ENCODE measurements at places on chromosomes 3 and 15.

DNA sequence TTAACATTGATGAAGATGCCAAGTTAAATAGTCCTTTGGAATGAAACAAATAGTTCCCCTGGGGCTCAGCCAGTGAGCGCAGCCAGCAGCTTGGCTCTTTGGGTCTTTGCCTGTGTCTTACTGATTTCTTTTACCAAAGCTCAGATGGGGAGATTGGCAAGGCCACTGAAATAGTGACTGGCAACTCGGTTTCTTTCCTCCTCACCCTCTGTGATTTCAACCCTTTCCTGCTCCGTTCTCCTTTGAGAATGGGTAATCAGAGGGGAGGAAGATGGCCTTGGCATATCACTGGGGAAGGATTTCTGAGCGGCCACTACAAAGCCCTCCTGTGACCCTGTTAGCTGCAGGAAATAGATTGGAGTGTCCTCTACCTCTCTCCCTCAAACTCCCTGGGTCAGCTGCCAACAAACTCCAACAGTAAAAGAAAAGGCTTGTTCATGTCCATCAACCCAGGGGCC lies 337.1 kb upstream of the LRRFIP2 start:
- no peak for DNase-seq

DNA sequence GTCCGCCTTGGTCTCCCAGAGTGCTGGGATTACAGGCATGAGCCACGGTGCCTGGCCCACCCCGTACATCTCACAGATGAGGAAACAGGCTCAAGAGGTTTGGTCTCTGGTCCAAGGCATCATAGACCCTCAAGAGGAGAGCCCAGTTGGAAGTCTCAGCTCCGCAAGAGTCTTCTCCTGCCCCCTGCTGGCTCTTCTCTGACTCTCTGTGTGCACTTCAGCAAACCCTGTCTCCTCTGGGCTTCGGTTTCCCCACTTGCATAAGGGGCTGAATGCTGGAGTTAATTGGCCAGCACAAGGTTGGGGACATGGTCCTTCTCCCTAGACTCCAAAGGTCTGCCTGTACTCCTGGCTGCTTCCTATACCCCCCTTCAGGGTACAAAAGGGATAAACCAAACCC lies 3.9 kb downstream of the MST1R start:
- peak; percentile 18 for DNase-seq

DNA sequence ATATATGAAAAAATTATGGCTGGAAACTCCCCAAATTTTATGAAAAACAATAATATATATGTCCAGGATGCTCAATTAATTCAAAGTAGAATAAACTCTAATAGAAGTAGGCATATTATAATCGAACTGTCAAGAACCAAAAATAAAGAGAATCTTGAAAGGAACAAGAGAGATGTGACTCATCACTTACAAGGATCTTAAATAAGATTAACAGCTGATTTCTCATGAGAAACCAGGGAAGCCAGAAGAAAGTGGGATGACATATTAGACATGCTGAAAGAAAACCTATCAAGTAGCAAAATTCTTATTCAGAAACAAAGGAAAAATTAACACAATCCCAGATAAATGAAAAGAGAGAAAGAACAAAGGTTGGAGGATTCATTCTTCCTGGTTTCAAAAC lies 66.8 kb downstream of the FAIM start:
- no peak for DNase-seq

DNA sequence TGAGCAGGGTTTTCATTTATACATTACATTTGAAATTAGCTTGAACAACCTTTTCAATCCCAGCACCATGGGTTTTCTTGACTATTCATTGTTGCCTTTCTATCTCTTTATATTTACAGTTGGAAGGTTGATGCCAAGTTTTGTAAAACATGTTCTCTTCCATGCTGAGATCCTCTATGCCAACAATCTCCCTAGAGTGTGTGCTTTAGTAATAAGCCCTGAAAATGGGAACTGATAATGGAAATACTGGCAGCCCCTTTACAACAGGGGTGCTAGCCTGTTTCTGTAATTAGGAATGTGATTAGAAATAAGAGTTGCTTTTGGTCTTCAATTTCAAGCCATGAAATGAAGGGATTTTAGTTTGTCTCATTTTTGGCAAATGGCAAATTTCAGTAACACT lies 239.9 kb upstream of the NAALADL2 start:
- no peak for DNase-seq

GRCh38 chr3:168088106-168088720 lies 7.5 kb downstream of the GOLIM4 start:
- DNase-seq, result no peak

DNA sequence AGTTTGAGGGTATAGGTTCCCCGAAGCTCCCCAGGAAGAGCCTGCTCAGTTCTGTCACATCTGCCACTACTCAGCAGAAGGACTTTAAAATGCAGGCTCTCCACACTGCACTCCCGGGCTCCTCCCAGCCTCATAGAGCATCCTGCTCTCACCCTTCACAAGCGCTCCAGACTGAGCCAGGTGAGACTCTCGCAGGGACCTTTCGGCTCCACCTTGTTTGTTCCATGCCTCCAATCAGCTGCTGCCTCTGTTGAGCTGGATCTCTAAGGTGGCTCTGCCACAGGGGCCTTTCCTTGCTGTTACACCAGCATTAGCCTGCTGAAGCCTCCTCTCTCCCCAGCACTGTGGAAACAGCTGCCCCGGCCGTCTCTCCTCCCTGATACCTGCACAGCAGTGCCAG lies 56.1 kb downstream of the SLCO3A1 start:
- no peak for DNase-seq

DNA sequence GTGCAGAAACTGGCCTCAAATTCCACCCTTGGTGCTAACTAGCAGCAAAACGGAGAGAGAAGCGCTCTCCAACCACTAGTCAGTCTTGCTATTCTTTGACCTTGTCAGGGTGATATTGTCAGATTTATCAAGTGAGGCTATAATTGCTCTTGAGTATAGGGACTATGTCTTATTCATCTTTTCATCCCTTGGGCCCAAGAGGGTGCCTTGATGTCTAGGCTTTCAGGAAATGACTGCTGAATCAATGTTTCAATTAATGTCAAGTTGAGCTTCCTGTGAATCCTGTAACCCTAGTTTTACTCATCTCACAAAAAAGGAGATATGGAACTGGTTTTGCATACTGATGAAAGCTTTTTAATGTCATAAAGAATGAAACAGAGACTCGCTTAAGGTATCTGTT lies 701.3 kb downstream of the EDEM1 start:
- DNase-seq, result no peak

GRCh38 chr3:48962340-48962739 lies 27.7 kb upstream of the P4HTM start:
- DNase-seq, result no peak

DNA sequence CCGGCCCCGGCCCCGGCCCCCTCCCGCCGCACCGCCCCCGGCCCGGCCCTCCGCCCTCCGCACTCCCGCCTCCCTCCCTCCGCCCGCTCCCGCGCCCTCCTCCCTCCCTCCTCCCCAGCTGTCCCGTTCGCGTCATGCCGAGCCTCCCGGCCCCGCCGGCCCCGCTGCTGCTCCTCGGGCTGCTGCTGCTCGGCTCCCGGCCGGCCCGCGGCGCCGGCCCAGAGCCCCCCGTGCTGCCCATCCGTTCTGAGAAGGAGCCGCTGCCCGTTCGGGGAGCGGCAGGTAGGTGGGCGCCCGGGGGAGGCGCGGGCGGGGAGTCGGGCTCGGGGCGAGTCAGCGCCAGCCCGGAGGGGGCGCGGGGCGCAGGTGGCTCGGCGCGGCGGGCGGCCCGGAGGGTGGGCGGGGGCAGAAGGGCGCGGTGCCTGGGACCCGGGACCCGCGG lies 352 bp downstream of the CHRD start:
- peak; percentile 49 for DNase-seq

- DNase-seq, result no peak
Measured at GRCh38 chr15:72168131-72168807, 29.3 kb downstream of the GRAMD2A start.

- DNase-seq, result peak; percentile 61
Measured at GRCh38 chr3:196624067-196624790, 15.3 kb upstream of the NRROS start.

GRCh38 chr3:173863551-173863950 lies 466.0 kb downstream of the NLGN1 start:
- no peak for DNase-seq

- no peak for DNase-seq
Measured at GRCh38 chr3:29332195-29332637, 51.3 kb downstream of the RBMS3 start.

DNA sequence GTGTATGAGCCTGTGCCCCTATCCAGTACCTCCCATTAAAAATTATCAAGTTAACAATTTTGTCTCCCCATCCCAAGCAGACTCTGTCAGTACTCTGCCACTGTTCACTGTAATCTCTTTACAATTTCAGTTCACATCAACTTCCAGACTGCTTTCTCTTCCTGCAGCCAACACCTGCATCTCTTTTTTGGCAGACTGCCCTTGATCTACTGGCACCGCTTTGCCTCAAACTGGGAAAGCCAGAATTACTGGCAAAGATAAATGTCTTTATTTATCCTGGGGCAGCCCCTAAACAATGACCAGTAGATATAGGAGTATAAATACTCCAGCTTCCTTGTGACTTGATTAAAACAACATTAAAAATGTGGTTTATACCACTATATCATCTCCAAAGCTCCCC lies 494.1 kb downstream of the ZNF385D start:
- no peak for DNase-seq

GRCh38 chr3:151556596-151556995 lies 95.7 kb upstream of the IGSF10 start:
- DNase-seq, result no peak

DNA sequence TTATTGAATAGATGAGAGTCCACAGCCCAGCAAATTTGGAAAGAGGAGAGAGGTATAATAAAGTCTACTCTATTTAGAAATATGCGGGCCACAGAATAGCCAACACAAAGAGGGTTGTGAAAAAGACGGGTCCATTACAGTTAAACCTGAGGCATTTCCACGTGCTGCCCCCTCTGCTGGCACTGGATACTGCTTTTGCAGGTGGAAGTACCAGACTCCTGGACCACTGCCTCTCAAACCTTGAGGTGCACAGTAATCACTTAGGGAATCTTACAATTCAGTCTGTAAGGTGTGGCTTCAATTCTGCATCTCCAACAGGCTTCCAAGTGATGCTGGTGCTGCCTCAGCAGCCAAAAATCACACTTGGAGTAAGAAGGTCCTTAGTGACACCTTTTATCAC lies 3.0 kb upstream of the TFDP2 start:
- no peak for DNase-seq

- peak; percentile 20 for DNase-seq
Measured at GRCh38 chr3:23761440-23761896, 44.3 kb upstream of the UBE2E1 start.

- DNase-seq, result no peak
Measured at GRCh38 chr3:195072916-195073564, 197.9 kb downstream of the XXYLT1 start.

- no peak for DNase-seq
Measured at GRCh38 chr15:44918136-44918535, 38.4 kb upstream of the TERB2 start.

All from activated CD4-positive, alpha-beta memory T cell treated with anti-CD3 and anti-CD28 coated beads for 36 hours (primary cell).